Inflammatory macrophage (primary cell): ENCODE measurements at places on chromosomes 5 and 9.

- DNase-seq, result no peak
Observed at GRCh38 chr9:117101008-117101407, 313.8 kb downstream of the ASTN2 start.

- no peak for DNase-seq
Observed at GRCh38 chr5:10733426-10733825, 27.6 kb downstream of the DAP start.

- no peak for DNase-seq
Observed at GRCh38 chr5:127297348-127298035, 6.9 kb downstream of the MEGF10 start.

DNA sequence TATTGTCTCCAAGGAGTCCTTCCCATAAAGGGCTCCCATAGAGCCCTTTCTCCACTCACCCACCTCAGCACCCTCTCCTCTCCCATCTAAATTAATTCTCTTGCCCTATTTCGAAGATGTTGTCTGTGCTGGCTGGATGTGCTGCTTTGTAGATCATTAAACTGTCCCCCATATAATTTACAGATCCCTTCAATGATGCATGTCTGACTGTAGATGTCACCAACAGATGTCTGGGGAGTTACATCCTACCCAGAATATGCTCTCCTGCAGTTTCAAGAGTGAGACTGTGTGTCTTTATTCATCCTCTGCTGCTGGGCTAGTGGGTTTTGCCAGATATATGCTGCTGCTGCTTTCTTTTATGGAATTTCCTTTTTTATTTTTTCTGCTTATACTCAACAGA is 351.2 kb downstream of the MLLT3 start:
- no peak for DNase-seq

DNA sequence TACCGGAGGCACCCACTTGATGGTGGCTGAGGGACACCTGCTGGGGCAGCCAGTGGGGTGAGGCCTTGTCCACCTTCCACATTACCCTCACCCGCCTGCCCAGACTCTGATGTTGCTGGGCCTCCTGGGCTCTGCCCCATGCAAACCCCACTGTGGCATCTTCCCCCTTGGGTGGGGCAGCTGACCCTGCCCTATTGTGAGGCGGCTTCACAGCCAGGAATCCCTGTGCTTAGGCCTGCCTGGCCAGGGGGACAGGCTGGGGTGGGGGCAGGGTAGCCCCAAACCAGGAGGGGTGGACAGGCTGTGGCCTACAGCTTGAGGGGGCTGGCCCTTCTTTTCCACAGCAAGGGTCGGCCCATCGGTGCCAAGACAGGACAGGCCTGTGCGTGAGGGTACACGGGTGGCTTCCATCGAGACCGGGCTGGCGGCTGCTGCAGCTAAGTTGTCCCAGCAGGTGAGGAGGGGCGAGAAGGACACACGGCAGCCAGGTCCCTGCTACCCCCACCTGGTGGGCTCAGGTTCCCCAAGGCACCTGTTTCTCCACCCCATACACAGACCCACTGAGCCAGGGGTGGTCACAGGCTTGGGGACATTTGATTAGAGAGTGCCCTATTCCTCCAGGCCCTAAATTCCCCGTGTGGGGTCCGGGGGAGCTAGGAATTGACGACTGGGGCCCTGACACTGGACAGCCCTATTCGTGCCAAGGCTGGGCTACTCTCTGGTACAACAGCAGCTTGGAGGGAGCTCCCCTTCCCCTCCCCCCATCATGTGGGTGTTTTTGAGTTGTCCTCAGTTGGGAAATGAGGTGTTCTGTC is 99.2 kb downstream of the PHF2 start:
- DNase-seq, result no peak

- no peak for DNase-seq
Observed at GRCh38 chr9:77673941-77674791, 26.0 kb upstream of the GNA14 start.
